ENCODE measurements at places on chromosomes 3 and 15.

GRCh38 chr15:45304711-45305110 is 52.7 kb downstream of the SLC28A2 start:
- no peak for DNase-seq

- peak; percentile 14 for DNase-seq
Observed at GRCh38 chr3:28317438-28318022, 31.0 kb upstream of the ZCWPW2 start.

DNA sequence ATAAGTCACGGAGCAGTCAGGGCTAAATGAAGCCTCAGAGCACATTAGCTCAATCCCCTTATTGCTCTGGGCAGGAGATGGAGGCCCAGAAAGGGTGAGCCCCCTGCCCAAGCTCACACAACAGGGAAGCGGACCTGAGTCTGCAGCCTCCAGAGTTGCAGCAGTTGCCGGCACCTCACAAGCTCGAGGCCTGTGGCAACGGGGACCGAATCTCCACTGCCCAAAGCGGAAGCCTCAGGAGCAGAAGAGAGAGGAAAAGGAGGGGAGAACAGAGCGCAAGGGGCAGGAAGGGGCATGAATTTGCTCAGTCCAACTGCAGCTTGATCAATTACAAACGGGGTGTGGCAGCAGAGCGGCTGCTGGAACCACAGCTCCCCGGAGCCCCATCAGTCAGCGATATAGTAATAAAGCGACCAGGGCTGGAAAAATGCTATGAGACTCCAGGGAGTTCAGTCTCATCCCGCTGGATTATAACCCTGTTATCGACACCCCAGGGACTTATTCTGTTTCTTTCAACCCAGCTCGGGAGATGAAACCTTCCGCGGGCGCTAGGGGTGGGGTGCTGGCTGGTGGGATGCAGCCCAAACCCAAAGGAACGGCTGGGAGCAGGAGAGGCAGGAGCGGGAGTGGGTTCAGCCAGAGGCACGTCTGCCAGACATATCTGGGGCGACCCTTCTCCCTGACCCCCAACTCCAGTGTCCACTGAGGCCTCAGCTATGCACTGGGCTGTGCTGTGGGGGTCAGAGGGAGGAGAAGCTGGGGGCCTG is 219.7 kb upstream of the LINGO1 start:
- DNase-seq: no peak

DNA sequence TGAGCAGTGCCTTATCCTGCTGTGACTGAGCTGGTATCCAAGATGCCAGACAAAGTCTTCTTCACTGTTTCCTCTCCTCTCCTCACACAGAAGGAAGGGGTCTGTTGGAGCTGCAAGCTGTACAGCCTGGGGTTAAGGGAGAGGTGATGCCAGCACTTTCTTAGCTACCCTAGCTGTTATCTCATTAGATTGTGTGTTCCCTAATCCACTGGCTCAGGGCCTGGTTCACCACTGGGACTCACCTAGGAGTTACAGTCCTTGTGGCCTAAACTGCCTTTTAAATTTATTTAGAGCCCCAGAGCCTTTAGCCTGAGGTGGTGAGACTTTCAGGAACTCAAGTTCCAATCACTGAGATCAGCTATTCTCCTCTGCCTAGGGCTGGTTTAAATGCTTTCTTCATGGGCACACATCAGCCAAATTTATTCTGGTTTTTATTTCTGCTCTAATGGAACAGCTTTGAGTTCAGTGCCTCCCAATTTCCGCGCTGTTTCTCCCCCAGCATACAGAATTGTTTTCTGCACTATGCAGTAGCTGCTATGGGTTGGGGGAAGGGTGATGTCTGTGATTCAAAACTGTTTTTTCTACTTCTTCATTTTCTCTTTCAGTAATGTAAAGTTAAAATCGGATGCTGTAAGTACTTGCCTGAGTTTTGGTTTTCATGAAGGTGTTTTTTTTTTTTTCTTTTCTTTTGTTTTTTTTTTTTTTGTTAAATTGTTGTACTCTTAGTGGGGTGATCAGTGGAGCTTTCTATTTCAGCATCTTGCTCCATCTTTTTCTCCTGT is 198.8 kb downstream of the DOCK3 start:
- DNase-seq: no peak

DNA sequence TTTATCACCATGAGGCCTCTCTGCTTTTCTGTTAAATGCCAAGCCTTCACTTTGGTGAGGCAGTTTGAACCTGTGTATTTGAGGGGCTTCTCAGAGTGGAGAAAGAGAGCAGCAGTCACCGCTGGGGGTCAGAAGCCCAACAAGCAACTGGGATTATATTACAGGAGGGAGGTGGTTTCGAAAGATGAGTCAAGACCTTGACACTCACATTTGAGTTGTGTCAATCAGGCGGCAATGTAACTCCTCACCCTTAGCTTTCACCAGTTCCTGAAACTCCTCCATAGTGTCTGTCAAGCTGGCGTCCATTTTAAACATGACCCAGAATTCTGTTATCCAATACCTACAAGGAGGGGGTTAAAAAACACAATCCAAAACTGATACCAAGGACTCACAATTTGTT is 46.5 kb downstream of the RASGRP1 start:
- DNase-seq: no peak

DNA sequence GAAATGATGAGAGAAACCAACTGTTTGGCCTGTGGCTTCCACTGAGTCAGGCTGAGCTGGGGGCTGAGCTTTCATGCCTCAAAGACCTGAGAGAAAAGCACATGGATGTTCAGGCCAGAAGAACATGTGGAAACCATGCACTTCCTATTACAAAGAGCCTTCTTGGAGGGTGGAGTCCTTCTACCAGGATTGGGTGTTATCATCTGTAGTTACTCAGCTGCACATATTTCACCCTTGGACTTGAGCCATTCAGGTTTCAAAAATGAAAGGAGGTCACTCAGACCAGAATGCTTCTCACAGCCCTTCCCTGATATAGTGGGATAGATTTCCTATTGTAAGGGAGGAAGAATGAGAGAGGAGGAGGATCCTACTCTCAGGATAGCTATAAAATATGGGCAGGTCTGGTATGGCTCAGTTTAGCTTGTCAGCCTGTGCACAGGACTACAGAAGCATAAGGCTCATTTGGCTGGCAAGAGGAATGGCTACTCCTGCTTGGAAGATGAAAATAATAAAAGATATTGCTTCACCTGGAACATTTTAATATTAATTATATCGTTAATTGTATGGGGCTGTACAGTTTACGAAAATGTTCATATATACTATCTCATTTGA is 173.6 kb upstream of the TMC3 start:
- no peak for DNase-seq

GRCh38 chr3:108599677-108600409 is 10.3 kb downstream of the DZIP3 start:
- no peak for DNase-seq

- DNase-seq: no peak
Observed at GRCh38 chr3:160981217-160981938, 123.8 kb downstream of the B3GALNT1 start.

GRCh38 chr3:172924546-172924945 is 174.0 kb downstream of the ECT2 start:
- no peak for DNase-seq

- no peak for DNase-seq
Observed at GRCh38 chr3:88005066-88005465, 53.7 kb downstream of the CGGBP1 start.

GRCh38 chr3:133527081-133527715 is 46.3 kb upstream of the CDV3 start:
- no peak for DNase-seq

DNA sequence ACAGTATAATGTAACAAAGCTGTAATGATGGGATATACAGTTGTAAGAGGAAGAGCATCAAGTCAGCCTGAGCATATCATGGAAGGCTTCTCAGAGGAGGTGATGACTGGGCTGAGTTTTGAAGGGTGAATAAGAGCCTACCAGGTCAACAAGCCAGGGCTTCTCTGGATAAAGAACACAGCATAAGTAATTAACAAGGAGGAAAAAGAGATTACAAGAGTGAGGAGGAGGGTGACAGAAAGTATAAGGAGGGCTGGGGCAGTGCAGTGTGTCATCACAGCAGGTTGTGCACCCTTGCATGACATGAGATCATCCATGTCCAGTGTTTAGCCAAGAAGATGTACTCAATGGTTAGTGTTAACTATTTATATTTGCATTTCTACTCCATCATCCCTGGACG is 16.9 kb upstream of the SPATA12 start:
- no peak for DNase-seq

DNA sequence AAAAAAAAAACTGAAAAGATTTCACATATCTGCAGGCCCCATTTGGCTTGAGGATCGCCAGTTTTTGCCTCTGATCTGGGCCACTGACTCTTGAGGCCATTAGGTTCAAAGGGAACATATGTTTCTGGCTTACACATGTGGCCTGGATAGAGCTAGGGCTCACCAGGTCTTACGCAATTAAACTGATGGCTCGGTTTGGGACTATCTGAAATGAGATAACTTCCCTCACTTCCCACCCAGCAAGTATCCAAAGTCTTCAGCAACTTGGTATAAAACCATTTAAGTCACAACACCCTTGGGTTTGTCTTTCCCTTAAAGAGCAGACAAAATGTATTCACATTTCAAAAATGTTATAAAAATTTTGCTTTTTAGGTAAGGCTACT is 36.3 kb downstream of the LRIG1 start:
- DNase-seq: no peak

DNA sequence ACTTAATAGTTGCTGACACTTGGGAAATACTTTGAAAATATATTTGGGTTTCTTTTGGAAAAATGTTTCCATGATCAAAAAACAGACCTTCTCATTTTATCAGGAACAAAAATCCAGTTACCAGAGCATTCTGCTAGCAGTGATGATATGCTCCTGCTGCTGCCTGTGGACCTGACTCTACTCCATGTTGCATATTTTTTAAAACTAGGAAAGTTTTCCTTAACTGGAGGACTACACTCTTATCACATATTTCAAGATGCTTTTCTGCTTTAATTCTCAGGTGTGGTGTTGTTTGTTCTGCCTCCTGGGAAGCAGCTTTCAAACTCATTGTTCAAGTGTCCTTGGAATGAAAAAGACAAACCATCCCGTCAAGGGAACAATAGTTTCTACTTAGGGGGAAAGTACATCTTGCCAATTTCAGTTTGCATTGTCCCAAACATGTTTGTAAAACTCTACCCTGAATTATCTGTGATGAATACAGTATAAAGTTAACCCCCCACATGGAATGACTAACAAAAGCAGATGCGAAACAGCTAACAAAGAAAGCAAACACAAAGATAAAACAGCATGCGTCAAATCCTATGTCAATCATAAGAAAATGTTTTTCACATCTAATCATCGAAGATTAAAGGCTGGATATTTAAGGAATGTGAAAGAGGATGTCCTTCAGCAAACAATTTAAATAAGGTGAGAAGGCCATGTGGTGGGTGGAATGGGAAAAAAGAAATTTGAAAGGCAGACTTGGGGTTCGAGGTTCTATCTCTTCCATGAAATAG is 40.1 kb upstream of the PSMD6 start:
- DNase-seq: no peak

DNA sequence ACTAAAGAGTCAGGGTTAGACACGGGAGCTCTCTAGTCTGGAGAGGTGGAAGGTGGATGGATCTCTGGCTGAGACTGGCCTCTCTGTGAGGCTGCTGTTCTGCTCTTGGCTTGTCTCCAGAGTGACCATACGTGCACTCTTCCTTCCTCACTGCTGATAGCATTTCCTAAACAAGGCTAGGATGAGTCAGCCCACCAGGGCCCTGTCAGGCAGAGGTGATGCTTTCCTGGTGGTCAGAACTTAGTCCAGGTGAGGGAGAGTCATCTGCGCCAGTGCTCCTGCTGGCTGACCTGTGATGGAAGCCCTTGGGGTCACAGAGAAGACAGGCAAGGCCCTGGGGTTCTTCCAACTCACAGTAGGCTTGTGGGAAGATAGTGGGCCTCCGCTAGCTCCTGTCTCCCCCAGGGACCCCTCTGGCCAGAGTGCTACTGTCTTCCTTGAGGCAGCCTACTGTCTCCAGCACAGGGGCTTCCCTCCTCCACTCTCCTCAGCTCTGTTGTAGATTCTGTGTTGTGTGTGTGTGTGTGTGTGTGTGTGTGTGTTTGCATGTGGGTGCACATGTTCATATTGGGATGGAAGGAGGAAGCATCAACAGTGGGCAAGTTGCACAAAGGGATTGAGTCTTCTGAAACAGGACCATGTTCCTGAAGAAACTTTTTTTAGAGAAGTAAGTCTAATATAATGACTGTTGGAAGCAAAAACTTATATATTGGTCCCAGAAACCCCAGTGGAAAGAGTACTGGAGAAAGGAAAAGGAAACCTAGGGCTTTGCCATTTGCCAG is 16.5 kb downstream of the ALPK3 start:
- no peak for DNase-seq

- no peak for DNase-seq
Observed at GRCh38 chr3:9308298-9308990, 54.4 kb upstream of the THUMPD3 start.

GRCh38 chr3:144105542-144105941 is 133.9 kb downstream of the DIPK2A start:
- no peak for DNase-seq

- DNase-seq: no peak
Observed at GRCh38 chr3:63753567-63753966, 65.5 kb upstream of the C3orf49 start.

- DNase-seq: no peak
Observed at GRCh38 chr15:74763416-74763815, 14.8 kb downstream of the CYP1A2 start.

GRCh38 chr3:157586293-157586692 is 83.1 kb upstream of the VEPH1 start:
- DNase-seq: no peak

- DNase-seq: no peak
Observed at GRCh38 chr3:131216330-131216729, 165.2 kb upstream of the NUDT16 start.

DNA sequence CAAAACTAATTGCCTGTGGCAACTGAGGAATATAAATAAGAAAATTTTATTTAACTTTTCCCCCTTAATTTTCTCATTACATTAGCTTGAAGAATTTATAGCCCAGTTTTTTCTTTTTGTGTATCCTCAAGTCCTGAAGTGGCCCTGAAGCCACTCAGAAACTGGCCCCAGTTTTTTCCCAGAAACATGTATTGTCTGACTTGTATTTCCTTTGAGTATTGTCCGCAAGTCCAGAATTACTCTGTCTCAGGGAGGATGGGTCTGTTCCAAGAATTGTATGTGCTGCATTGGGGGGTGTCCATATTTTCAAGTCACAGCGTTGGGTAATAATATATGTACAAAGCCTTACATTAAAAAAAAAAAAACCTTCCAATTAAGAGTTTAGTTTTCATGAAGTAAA is 149.7 kb upstream of the IL12A start:
- no peak for DNase-seq

GRCh38 chr3:86792316-86792715 is 198.6 kb downstream of the VGLL3 start:
- no peak for DNase-seq

All from NCI-H1105 (cell line).